Activated CD8-positive, alpha-beta memory T cell treated with anti-CD3 and anti-CD28 coated beads for 1 hour (primary cell): ENCODE measurements at places on chromosomes 4 and X.

DNA sequence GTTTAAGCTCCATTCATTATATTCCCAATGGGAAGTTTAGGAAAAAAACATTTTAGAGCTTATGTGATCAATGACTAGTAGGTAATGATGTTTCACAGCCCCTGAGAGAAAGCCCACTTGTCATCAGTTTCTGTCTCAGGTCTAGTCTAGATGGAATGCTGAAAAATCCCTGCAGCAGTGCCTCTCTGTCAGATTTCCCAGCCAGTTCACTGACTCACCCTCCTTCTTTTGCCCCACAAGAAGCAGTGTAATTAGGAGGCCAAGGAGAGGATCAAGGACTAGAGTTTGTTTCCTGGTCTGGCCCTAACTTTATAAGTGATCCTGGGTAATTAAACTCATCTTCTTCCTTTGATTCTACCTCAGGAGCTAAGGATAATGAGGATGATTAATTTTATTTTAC lies 118.7 kb upstream of the ANXA3 start:
- DNase-seq, result no peak

GRCh38 chr4:100492129-100492528 lies 25.7 kb downstream of the EMCN start:
- no peak for DNase-seq

DNA sequence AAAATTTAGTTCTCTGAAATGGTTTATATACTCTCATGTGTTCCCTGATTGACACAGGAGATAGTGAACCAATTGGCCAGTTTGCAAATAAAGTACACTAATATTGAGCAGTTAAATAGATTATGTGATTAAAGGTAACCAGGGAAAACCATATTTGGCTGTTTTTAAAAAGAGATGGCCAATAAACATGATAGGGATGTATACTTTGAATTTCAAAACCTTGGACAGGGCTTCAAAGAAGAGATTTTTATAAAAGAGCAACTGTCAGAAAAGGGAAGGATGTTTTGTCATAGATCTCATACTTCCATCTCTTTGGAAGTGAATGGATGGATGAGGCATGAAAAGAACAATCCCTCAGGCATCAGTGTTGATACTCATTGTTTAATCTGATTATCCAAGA lies 825.3 kb downstream of the STIM2 start:
- no peak for DNase-seq

DNA sequence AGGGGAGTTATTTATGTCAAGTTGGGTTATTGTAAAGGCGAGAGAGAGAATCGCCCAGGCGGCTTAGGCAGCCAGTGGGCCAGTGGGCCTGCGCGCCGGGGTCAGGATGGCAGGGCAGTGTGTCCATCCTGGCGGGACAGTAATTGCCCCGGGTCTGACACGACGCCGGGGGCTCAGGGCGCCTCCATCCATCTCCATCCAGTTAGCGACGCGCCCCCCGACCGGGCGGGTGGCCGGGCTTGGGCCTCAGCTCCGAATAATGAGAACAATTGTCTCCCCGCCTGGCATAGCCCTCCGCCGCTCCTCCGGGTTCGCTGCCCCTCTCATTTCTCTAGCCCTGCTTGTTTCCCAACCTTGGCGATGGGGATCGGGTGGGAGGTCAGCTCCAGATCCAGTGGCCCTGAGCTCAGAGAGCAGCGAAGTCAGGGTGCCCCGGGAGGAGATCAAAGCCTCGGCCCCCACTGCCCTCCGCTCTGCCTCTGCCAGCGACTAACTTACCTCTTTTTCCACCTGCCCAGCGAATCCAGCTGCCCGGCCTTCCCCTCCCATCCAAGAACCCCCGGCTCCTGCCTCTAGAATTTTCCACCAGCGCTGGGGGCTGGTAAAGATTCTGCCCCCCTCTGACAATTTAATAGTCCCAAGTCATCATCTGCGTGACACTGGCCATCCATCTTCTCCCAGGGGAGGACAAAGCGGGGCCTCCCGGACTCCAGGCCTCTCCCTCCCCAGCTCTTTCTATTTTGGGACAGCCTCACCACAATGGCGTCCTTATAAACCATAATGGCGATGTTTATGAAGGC lies 56.9 kb upstream of the TMEM33 start:
- no peak for DNase-seq

- DNase-seq, result no peak
Measured at GRCh38 chr4:164856396-164856795, 20.6 kb upstream of the APELA start.
